ENCODE measurements at places on chromosomes 1 and 21.

- DNase-seq = no peak
Observed at GRCh38 chr1:63774617-63775417, 1.0 kb downstream of the ROR1 start.

GRCh38 chr21:35138665-35139381, 89.7 kb upstream of the RUNX1 start:
- peak; percentile 14 for DNase-seq

GRCh38 chr1:198125995-198126735, 30.6 kb upstream of the NEK7 start:
- DNase-seq = no peak

DNA sequence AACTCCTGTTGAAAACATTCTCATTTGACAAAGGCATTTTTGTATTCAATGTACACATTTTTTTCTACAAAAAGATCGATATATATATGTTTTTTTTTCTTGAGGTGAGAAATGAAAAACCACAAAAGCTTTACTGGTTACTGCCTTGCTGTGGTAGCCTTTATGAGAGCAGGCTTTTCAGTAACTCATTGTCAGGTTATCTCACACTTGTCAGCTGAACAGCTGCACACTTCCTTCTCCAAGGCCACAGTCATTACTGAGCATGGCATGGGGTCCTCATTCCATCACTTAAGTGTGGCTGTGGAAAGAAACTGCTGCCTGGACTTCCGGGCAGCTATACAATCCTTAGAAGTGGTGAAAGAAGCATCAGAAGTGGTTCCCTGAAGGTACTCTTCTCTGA, 169.3 kb upstream of the ZP4 start:
- no peak for DNase-seq

GRCh38 chr1:234731569-234732085, 121.6 kb upstream of the IRF2BP2 start:
- no peak for DNase-seq

DNA sequence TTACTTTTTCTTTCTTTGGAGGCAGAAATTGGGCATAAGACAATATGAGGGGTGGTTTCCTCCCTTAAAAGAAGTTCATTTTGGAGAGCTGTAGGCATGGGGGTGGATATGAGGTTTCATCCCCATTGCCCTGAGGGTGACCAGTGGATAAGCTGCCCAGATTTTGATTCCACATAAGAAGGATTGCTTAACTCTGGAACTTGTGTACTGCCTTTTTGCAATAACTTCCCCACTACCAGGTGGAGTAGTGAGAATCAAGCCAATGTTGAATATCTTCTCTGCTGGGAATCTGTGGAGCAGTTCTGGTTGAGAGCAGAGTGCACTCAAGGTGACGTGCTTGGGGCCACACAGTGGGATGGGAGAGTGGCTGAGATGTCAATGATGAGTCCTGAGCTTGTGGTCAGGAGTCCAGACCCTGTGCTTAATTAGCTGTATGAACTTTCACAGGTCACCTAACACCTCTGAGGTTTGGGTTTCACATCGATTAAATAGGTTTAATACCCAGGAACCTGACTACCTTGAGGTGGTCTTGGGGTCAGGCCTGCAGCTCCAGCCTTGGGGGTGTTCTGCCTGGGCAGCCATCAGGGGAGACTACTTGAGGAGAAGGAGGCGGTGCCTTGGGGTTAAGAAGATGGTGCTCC, 152.9 kb downstream of the FCRL5 start:
- no peak for DNase-seq

GRCh38 chr1:31830065-31830464, 14.2 kb upstream of the SPOCD1 start:
- DNase-seq = no peak

DNA sequence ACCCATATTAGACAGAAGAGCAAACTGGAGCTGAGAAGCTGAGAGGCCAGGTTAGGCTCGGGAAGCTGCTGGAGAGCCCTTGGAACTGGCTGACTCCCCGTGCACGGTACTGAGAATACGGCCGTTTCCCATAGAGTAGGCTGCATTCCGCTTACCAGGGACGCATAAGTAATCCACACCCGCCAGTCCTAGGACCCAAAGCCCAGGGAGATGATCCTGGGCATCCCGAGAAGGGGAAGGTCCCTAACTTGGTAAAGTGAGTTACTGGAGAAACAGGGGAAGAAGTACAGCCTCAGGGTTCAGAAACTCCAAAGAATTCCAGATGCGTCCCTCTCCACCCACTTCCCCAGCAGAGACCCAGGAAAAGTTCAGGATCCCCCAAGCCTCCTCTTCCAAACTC, 1.3 kb downstream of the LRRC38 start:
- DNase-seq = no peak

DNA sequence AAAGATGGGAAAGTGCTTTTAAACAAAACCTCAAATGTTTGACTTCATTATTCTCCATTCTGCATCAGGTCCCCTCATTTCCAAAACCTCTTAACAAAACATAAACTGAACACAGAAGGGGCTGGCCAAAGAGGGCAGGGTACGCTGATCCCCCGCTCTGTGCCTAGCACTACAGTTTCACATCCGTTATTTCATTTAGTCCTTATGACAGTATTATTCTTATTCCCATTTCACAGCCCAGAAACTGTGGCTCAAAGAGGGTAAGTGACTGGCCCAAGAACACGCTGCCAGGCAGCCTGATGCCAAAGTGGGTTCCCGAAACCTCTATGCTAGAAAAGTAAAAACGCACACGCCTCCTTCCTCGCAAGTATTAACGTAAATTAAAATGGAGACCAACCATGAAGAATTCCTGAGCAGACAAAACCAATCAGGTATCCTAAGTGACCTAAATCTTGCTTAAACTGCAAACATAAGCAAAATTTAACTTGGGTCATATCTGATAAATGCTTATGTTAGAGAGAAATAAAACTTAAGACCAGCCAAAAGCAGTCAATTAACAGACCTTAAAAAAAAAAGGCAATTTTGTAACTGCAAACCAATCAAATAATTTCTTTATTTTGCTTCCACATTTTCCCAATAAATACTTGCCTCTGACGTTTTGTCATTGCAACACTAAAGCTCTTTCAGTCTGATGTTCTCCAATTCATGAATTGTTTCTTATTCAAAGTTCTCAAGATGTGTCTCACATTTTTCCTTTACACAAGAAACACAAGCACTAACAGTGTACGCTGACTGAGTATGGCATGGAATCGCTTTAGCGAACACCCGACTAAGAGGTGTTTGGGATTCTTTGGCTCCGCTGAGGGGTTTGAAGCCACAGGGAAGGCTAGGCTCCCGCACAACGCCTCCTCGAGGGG, 653 bp downstream of the CASP9 start:
- DNase-seq = no peak

- no peak for DNase-seq
Observed at GRCh38 chr1:223835754-223836153, 10.0 kb downstream of the TP53BP2 start.

DNA sequence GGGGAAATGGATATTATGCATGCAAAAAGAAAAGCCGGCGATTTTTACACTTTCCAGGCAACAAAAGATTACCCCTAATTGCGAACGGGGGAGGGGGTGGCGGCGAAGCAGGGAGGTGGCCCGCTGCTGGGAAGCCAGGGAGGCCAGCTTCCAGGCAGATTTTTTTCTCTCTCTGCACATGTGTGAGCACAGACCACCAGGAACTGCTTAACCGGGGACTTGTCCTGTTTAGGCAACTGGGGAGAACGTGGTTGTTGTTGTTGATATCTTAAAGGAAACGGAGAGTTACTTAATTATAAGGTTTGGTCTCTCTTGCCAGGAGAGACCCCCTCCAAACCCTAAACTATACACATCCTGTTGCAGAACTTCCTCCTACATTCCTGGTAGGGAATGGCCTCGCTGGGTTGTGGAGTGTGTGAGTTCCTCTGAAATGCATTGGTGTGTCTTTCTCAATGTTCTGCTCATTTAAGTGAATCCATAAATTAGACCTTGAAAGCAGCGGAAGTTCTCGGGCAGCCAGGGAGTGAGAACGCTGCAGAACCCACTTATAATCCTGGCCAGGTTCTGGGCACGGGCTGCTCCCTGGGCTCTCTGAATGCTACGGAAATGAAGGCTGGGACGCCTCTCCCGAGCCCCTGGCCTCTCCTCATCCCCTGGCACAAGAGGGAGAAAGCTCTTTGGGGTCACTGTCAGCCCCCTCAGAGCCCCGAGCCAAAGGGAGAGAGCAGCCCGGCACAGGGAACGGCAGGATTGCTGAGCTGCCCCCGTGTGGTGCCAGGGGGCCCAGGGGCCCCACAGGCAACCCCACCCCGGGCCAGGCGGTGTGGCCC, 250.0 kb downstream of the FOXD2 start:
- DNase-seq = no peak
